ENCODE measurements at places on chromosomes 4 and X.
A peak's percentile ranks its signal among the peaks of the same experiment; 100 is the strongest.

- DNase-seq = no peak
Measured at GRCh38 chrX:91081873-91082272, 352.8 kb upstream of the PABPC5 start.

DNA sequence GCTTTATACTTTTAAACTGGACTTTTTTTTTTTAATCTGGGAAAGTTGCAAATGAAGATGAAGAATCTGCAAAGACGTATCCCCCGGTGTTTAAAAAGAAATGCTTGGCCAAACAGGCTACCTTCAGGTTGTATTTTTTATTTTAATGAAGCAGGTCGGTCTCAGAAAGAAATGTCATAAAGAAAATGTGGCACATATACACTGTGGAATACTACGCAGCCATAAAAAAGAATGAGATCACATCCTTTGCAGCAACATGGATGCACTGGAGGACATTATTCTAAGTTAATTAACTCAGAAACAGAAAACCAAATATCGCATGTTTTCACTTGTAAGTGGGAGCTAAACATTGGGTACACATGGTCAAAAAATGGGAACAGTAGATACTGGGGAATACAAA, 123.4 kb downstream of the IRF2 start:
- DNase-seq = no peak

DNA sequence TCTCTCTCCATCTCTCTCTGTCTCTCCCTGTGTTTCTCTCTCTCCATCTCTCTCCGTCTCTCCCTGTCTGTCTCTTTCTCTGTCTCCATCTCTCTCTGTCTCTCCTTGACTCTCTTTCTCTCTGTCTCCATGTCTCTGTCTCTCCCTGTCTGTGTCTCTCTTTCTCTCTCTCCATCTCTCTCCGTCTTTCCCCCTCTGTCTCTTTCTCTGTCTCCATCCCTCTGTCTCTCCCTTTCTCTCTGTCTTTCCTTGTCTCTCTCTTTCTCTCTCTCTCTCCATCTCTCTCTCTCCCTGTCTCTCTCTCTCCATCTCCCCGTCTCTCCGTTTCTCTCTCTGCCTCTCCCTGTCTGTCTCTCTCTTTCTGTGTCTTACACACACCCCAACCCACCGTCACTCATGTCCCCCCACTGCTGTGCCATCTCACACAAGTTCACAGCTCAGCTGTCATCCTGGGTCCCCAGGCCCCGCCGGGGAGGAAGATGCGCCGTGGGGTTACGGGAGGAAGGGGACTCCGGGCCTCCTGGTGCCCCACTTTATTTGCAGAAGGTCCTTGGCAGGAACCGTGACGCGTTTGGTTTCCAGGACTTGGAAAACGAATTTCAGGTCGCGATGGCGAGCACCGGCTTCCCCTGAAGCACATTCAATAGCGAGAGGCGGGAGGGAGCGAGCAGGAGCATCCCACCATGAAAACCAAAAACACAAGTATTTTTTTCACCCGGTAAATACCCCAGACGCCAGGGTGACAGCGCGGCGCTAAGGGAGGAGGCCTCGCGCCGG, 1.2 kb upstream of the SHOX start:
- no peak for DNase-seq

DNA sequence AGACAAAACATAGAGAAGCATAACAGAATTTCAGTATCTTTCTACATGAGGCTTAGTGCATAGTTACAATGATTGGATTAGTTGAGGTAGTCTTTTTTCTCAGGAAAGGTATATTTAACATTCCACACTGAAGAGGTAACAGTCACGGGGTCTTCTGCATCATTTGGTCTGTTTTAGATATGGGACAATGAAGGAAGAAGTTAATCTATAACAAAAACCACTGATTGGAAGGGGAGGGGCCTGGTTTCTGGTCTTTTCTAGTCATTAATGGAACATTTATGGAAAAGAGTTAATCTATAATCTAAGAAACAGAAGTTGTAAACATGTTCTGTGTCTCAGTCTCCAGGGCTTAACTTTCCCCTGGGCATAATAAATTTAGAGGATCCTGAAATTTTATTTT, 37.3 kb upstream of the HPSE start:
- DNase-seq = no peak

DNA sequence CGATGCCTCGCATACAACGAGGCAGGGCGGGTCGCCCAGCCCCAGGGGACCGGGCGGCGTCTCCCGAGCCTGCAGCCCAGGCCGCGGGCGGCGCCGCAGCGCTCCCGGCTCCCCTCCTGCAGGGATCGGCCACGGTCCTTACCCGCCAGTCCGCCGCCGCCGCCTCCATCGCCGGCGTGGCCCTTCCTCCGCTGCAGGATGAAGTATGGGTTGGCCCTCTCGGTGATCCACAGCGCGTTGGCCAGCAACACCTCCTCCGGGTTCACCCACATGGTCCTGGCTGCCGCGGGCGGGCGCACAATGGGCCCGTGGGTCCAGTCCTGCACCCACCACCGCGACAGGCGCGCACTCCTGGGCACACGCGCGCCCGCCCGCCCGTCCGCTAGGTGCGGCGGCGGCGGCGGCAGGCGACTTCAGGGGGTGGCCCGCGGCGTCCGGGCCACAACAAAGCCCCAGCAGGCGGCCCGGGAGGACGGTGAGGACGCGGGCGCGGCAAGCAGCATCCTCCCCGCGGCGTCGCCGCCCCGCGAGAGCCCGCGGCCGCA, 339 bp downstream of the TBC1D9 start:
- peak; percentile 48 for DNase-seq

GRCh38 chrX:132505116-132505515, 16.3 kb upstream of the MBNL3 start:
- DNase-seq = no peak

DNA sequence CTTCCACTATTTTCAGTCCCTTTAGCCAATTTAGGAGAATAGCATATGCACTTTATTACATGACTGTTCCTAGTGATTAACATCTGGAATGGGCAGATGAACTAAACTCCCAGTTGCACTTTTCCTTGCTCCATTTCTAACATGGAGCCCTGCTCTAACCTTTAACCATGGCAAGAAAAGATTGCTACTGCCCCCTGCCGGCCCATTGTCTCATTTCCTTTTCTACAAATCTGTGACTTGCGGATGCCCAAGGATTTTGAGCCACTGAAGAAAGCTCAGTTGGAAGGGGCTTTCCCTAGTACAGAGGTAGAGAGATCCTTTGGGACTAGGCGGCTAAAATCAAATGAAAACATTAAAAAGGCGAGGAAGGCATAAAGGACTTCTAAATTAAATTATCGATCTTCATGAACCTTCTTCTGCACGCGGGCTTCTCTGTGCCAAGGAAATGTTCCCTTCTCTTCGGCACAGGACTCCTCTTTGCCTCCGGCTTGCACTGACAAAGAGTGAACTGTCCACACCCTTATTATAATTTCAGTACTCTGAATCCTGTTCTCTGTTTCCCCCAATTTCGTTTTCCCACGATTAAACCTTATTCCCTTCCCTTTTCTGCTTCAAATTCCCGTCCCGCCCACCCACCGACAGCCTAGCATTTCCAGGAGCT, 577 bp upstream of the GLRA2 start:
- no peak for DNase-seq

DNA sequence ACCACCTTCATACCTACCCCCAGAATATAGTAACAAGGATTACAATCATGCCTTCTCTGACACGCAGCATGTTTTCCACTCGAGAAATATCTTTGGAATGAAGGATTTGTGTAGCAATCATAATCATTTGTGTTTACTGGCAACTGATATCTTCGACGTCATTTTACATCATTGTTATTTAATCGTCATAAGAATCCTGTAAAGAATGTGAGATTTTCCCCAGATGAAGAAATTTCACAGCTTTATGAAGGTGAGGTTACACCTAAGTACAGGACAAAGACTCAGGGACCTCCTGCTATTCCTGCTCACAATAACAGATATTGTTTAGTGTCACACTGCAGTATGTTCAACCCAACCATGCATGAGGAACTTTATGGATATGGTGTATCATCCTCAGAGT, 198.2 kb upstream of the LDB2 start:
- DNase-seq = no peak

GRCh38 chr4:59057804-59058203, 1947.6 kb upstream of the IGFBP7 start:
- DNase-seq = no peak

DNA sequence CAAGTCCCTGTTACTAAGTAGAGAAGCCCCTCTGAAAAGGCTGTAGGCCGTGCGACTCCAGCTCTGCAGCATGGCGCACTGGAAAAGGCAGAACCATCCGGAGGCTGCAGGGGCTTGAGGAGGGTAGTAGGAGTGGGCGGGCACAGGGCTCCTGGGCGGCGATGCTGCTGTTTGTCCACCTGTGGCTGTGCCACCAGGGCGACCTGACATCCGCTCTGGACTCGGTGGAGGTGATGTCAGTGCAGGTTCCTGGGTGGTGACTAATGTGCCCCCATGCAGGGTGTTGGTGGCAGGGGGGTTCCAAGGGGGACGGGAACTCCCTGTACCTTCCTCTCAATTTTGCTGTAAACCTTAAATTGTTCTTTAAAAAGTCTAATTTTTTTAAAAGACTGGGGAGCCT, 58.3 kb downstream of the PCGF3 start:
- DNase-seq = no peak

GRCh38 chr4:112800001-112800400, 163.1 kb downstream of the LARP7 start:
- no peak for DNase-seq

- no peak for DNase-seq
Measured at GRCh38 chrX:93538575-93538974, 134.8 kb downstream of the NAP1L3 start.

DNA sequence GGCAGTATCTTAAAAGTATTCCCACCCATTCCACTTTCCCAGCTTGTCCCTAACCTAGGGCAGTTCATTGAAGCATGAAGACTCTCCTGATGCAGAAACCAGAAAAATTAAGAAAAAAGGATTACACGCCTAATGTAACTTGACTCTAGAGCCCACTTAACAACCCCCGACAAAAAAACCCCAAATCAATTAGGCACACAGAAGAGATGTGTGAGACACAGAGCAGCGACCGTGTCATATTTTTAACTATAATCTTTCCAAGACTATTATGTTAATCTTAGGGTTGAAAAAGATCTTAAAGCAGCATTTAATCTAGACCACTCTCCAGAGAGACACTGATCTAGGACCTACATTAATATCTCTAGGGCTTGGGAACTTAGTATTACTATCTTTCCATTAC, 1.3 kb downstream of the YTHDC1 start:
- no peak for DNase-seq

DNA sequence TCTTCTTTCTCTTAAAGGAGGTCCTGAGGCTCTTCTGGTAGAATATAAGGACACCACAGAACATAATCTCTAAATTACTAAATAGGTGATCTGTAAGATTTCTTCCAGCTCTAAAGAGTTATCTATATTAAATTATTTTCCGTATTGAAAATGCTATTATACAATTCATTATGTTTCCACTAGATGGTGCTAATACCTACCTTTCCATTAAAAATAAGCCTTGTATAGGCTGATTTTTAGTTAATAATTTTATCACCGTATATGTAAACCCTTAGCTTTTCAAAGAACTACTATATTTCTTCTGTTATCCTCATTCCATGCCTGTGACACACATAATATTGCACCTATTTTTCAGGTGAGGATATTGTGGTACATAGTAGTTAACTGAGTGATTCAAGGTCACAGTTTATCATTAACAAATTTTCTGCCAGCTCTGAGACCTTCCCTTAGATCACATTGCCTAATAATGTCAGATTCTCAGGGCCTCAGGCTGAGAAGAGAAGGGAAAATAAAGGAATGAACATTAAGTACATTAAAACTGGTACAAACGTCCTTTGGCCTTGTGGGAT, 138.8 kb downstream of the TEX11 start:
- no peak for DNase-seq

DNA sequence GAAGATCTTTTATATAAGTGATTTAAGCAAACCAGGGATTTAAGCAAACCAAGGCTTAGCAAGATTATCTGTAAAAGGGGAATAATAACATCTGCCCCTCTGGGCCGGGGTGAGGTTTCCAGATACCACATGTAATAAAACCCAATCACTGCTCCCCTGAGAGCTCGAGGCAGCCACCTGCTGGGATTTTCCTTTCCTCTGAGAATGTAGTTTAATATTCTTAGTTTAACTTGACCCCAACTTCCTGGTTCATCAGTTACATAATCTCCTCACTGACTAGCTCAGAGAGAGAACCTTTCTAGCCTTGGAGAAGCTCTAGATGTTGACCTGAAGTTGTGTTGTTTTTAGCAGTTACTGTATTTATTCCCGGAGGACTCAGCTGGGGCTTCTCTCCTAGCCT, 322.4 kb downstream of the ARHGAP10 start:
- no peak for DNase-seq

DNA sequence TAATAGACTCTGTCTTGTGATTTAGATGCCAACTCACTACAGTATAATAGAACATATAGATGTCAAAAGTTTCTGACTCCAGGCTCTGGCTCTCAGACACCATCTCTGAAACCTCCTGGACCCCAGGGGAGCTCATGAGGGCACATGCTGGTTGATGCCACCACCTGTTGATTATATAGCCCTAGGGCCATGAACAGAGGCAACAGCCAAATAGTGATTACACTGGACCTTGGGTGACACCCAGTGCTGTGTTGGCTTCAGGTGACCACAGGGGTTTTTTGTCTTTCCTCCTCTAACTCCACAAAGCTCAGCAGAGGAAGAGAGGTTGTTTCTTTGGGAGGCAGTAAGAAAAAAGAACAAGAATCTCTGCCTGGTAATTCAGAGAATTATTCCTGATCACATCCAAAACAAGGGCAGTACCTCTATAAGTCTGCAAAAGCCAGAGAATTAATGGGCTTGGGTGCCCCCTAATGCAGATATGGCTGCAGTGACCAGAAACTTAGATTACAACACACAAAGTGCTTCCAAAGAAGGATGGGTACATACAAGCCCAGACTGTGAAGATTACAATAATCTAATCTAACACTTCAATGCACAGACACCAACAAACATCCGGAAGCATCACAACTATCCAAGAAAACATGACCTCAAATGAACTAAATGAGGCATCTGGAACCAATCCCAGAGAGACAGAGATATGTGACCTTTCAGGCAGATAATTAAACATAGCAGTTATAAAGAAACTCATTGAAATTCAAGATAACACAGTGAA, 1920.6 kb downstream of the ARAP2 start:
- DNase-seq = no peak

DNA sequence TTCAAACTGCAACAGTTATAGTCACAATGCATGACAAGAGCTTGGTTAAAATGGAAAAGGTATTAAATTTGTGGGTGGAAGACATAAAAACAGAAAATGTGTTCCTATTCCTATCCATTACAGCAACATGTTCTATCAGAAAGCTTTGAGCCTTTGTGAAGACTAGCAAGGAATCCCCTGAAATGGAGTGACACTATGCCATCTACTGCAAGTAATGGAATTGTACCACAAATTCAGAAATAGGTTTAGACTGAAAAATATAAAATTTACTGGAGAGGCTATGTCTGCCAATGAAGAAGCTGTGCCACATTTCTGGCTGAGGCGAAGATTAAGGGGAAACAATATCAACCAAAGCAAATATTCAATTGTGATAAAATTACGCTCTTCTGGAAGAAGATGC, 247.9 kb downstream of the ADAM29 start:
- no peak for DNase-seq

DNA sequence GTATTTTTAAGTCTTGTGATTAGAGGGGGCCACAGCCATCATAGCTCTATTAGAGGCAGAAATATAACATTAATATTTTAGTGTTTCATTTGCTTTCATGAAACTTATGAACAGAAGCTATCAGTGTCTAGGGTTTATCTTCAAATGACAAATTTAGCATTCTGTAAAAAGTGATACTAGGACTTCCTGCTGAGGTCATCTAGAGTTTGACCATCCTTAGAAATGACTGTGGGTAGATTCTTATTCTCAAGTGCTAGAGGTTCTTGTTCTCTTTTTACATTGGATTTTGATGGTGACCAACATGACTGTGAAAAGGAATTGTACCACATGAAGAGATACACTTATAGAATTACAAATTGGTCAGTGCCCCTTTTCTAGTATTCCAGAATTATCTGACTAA, 568.6 kb downstream of the RPA4 start:
- no peak for DNase-seq

Measured in astrocyte (in vitro differentiated cells and primary cell).